HT1080 (cell line): ENCODE measurements at places on chromosomes 2 and 18. TPM values are rescaled to one million over a fixed set of nuclear protein-coding genes. Genes with fewer than 3 reads are reported as not detected.

DNA sequence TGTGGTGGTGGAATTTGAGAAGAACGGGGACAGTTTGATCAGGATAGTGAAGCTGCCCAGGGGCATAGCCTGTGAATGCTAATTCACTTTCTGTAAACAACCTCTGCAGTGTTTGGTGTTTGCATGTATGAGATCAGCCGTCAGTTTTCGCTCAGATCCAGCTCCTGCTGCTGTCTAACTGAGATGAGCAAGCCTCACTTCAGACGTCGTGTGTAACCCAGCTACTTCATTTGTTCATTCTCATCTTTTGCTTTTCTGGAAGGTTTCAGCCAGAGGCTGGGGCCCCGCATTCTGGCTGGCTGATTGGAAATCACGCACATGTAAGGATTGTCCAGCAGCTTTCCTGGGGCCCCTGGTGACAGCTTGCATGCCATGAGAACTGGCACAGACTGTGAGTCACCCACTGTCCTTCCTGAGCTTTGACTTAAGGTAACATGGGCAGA is 48.9 kb downstream of the LDLRAD4 start:
- DNase-seq: peak; percentile 11

DNA sequence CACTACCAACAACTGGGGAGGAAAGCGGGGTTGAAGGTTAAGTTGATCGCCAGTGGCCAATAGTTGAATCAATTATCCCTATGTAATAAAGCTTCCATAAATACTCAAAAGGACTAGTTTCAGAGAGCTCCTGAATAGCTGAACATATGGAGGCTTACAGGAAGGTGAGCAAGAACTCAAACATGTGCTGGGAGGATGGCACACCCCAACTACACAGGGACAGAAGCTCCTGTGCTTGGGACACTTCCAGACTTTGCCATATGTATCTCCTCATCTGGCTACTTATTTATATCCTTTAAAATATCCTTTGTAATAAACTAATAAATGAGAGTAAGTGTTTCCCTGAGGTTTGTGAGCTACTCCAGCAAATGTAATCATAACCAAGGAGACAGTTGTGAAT is 115.7 kb downstream of the HNMT start:
- peak; percentile 47 for DNase-seq

DNA sequence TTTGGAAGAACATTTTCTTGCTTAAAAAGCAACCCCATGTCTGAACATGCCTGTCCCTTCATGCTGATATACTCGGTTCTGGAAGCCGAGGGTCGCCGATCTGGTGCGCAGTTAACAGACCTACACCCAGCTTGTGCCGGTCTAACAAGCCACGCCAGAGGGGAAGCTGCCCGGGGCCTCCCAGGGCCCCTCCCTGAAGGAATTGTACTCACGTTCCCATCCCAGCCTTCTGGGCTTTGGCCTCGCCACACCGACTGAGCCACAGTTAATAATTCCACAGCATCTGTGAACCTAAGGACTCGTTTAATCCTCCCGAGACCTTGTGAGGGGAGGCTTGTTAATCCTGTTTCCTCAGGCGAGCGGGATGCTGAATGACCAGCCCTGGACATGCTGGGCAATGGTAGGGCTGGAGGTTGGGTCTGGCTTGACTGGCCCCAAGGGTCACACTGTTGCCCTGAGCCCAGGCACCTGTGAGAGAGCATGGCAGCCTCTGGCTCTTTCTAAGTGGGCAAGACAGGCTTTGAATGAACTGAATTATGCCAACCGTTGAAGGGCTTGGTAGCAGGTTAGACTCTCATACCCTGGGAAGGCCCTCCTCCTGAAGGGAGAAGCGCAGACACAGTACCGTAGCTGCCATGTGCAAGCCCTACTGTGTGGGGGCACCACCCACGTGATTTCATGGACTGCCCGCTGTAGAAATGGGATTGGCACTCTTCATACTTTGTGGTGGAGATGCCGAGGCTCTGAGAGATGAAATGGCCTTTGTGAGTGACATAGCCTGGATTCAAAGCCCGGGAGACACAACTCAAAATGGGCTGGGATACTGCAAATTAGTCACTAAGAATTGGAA is 27.9 kb upstream of the ODC1 start:
- no peak for DNase-seq

DNA sequence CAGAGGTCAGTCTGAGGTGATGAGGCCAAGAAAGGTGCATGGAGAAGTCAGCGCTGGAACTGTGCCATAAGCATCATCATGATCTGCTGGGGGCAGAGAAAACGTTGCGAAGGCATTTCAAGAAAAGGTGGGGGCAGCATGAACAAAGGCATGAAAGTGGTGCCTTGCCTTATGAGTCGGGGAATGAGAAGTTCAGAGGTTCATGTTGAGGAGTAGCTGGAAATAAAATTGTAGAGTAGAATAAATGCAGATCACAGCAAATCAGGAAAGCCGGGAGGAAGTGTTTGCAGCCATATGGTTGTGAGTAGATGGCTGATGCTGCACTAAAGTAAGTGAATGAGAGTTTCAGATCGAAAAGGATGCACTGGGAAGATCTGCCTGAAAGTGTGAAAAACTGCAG is 72.1 kb upstream of the ARL5A start:
- DNase-seq: no peak

DNA sequence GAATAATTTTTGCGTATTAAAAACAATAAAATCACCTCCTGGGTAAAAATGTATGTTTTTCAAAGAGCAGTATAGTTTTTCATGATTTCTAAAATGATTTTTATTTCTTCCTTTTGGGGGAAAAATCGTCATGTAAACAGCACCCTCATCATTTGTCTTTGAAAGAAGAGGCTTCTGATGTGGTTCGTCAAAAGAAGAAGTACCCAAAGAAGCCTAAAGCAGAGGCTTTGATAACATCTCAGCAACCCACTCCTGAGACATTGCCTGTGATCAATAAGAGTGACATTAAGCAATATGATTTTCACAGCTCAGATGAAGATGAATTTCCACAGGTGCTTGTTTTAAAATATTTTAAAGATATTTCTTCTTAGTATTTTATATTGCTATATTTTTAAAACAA is 110.2 kb upstream of the KIF5C start:
- DNase-seq: no peak

DNA sequence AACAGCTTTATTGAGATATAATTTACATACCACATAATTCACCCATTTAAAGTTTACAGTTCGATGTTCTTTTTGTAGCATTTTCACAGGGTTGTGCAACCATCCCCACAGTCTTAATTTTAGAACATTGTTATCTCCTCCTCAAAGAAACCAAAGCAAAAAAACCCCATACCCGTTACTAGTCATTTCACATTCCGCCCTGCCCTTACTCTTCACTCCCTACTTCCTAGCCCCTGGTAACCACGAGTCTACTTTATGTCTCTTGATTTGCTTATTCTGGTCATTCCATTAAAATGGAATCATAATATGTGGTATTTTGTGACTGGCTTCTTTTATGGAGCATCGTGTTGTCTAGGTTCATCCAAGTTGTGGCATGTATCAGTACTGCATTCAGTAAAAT is 137.7 kb downstream of the TANC1 start:
- no peak for DNase-seq

DNA sequence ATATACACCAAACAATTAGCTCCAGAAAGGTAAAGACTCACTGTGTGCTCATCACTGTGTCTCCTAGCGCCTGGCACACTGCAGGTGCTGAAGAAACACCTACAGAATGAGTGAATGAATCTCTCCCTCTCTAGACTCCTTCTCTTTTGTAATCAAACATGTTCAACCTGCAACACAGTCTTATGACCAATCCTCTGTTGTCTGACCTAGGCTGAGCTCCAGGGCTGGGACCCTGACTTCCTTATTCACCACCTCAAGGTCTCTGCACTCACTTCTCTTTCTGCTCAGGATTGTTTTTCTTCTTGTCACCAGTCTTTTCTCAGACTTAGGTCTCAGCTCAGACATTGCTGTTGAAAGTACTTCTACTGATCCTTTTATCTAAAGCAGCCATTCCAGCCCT is 9.8 kb downstream of the CKAP2L start:
- no peak for DNase-seq

GRCh38 chr2:162333968-162334367 is 10.0 kb upstream of the GCA start:
- DNase-seq: peak; percentile 49

DNA sequence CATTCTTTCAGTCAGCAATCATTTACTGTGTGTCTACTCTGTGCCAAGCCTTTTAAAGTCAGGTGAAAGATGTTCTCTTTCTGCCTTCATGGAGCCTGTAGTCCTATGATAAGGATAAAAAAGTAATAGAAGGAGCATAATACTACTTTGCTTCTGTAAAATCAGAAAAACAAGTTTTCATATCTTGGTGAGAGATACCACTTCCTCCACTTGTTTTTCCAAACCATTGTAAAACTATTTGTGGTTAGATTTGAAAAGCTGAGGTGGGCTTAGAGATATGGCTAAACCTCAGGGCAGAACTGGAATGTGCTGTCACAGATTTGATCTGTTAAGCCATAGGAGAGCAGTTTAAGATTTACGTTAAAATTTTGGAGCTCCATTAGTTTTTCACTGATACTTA is 104.7 kb upstream of the FAM117B start:
- DNase-seq: peak; percentile 42

DNA sequence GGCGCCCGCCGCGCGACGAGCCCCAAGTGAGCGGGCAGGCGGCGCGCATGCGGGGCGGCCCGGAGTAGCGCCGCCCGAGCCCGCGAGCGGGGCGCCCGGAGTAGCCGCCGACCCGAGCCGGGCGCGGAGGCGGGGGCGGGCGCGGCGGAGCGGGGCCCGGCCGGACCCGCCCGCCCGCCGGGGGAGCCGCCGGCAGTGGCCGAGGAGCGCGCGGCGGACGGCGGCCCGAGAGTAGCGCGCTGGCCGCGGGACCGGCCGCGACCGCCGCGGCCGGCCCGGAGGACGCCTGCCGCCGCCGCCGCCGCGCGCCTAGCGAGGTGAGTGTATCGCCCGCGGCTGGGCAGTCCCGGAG is at the start of gene GALNT1:
Gene GALNT1 (plus strand): TSS at position 195 of the 352 bp plus-strand sequence. CDS start 72,923 bp downstream, outside the sequence.
- DNase-seq: no peak

- no peak for DNase-seq
Observed at GRCh38 chr2:2464643-2465042, 133.6 kb upstream of the MYT1L start.

DNA sequence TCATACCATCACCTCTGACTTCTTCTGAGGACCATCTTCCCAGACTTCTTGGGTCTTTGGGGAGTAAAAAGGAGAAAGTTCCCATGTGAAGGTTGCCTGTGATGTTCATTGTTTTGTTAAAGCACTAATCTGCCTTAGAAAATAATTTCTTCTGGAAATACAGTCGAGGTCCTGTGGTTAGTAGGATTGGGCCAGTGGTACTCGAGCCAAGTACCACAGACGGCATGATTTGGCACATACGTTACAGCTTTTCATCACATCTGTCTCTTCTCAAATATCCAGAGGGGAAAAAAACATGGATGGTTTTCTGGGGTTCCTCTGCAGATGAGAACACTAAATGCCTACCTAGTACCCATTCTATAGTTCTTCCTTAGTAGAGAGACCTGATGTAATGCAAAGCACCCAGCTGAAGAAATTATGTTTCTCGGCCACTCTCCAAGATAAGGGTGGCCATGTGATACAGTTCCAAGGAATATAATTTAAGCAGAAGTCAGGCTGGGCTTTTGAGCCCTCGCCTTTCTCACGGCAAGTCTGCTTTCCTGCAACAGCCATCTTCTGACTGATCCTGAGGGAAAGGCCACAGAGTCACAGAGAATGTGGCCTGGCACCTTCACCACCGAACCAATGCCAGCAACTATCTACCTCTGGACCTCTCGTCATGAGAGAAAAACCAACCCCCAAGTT is 161.0 kb downstream of the RNF152 start:
- no peak for DNase-seq

GRCh38 chr2:165144315-165144714 is 59.5 kb downstream of the SCN3A start:
- DNase-seq: no peak

DNA sequence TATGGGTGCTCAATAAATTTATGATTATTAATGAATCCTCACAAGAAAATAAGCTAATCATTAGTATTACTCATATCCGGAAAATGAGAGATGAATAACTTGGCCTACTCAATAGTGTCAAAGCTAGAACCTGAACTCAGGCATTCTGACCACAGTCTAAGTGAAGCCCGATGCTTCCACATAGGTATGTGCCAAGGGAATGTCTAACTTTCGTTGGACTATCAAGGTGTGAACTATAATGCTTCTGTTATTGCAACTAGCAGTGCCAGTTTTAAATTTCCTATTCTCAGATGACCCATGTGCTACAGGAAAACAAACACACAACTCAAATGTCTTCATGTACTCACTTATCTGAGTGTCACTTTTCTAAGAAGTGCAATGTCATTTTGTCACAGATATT is 1.8 kb downstream of the BARD1 start:
- DNase-seq: no peak

DNA sequence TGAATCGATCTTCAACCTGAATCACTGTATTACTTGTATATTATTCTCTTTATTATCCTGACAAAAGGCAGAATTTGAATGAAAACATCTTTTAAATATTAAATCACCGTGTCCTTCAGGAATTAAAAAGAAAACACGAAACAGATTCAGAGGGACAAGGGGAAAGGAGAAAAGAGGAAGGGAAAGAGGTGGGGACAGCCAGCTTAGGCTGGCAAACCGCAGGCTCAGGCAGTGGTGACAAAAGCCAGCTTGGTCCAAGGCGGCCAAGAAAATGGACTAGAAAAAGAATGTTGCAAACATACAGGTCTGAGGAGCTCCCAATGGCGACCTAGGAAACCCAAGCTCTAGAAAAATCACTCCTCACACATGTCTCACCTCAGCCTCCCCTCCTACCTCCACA is 6.8 kb downstream of the B4GALT6 start:
- DNase-seq: no peak

DNA sequence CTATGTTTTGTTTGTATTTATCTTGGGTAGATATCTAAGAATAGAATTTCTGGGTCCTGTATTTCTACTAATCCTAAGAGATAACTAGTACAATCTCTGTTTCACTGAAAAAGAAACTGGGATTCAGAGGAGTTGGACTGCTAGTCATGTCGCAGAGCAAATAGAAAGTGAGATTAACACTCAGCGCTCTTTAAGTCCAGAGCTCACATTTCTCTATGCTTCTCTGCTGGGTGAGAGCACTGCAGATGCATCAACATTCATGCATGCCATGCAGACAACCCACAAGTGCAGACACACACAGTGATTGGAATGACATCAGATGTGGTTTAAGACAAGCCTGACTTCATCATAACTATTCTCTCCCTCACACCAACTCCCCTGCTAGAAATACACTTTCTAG is 563.8 kb downstream of the TDRD15 start:
- DNase-seq: no peak

GRCh38 chr2:230909841-230910545 is 15.0 kb downstream of the GPR55 start:
- no peak for DNase-seq

The TRIM54 gene
- total RNA-seq: 0.13 and 1.2 TPM in 2 replicates

The GPR39 gene
- 5.6 and 6.9 TPM in 2 replicates for total RNA-seq

The MYO5B gene
- total RNA-seq: 12.8 and 16.2 TPM in 2 replicates

The CREG2 gene
- 7.0 and 7.1 TPM in 2 replicates for total RNA-seq

The AMER3 gene
- not detected in 2 replicates for total RNA-seq

The MAP4K4 gene
- total RNA-seq: 139 and 181 TPM in 2 replicates

The OTX1 gene
- 0.06 TPM in 1 of 2 replicates, not detected in the other for total RNA-seq

The SP140 gene
- total RNA-seq: 6.9 and 9.3 TPM in 2 replicates

The POTEI gene
- total RNA-seq: 0.31 and 0.33 TPM in 2 replicates

The GCG gene
- total RNA-seq: 0.16 TPM in 1 of 2 replicates, not detected in the other
